GM19239 (cell line): ENCODE measurements at places on chromosomes 13 and 19.

DNA sequence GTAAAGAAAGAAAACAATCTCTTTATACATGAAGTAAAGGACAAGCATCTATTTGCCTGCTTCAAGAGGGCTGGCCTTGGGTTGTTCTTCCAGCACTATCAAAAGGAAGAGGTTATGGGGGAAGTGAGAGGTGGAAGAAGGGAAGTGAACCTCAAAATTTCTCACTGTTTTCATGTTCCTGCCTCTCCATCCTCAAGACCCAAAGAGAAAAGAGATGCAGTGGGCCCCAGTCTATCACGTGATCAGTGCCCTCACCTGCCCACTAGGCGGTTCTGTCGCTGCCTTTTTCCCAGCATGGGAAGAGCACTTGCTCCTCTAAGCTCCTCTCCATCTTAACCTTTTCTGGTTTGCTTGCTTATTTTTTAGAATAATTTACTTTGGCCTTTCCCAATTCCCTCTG is 6.2 kb upstream of the USP12 start:
- DNase-seq = no peak

DNA sequence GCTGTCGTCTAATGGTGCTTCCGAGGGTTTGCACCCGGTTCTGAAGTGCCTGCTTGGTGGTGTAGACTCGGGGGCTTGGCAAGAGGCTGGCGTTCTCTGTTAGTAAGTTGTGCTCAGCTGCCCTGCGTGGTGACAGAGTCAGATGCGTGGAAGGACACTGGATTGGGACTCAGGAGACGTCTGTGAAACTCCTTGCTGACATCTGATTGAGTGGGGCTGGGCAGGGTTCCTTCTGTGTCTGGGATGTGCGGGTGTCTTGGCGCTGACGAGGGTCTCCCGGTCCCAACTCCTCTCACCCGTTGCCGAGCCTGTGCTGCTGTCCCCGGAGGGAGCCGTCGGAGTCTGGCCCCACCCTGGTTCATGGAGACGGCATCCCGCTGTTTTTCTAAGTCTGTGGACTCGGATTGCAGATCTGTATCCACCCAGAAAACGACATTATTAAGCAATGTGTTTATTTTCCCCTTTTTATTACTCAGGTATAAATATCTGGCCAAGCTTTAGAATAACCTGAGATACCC is 16.4 kb upstream of the DCUN1D2 start:
- no peak for DNase-seq

DNA sequence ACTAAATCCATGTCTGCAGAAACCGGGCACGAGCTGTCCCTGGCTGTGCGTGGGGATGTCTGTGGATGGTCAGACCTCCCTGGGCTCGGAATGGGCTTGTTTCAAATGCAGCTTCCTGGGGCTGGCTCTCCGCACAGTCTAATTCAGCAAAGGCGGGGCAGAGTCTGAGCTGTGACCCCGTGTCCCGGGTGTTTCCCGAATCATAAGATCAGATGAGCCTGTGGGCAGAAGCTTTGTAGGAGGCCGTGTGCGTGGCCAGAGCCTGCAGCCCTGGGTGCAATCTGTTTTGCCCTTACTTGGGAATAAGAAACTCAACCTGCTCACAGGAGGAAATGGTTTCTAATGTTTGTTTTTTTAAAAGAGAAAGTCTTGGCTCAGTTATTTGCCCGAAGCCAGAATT is 13.9 kb upstream of the GNA11 start:
- DNase-seq = no peak

- no peak for DNase-seq
These were observed 553.9 kb downstream of the RFC3 start for GRCh38 chr13:34371645-34372395.

DNA sequence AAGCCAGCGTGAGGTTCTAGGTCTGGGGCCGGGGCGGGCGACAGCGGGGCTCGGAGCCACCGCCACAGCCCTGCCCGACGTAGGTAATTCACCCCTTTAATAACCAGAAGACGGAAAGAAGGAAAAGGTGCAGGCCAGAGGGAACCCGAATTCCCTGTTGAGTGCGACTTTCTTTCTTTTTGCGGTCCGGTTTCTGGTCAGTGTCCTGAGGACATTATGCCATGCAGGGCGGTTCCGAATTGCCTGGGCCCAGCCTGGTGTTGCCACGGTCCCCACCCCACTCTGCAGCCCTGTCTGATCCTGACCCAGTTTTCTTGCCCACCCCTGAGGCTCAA is 18.4 kb upstream of the TFDP1 start:
- DNase-seq = no peak

GRCh38 chr13:48155848-48156247 is 60.9 kb upstream of the MED4 start:
- no peak for DNase-seq

- no peak for DNase-seq
These were observed 36.2 kb upstream of the ATP12A start for GRCh38 chr13:24644036-24644435.
